ENCODE measurements at places on chromosomes 12 and 14. TPM values are rescaled to one million over a fixed set of nuclear protein-coding genes. Genes with fewer than 3 reads are reported as not detected.

Gene RBM23
- 94.9 TPM for total RNA-seq

Gene ESYT1
- 120 TPM for total RNA-seq

Gene SRRM4
- total RNA-seq = under 0.01 TPM

DNA sequence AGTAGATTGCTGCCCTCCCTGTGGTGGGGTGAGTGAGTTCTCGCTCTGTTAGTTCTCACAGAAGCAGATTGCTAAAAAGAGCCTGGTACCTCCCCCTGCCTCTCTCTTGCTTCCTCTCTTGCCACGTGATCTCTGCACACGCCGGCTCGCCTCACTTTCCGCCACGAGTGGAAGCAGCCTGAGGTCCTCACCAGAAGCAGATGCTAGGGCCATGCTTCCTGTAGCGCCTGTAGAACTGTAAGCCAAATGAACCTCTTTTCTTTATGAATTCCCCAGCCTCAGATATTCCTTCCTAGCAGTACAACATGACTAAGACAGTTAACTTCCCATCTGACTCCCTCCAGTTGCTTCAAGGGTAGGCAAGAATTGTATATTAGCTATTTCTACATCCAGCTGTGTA lies 76.2 kb downstream of the ETV6 start:
- DNase-seq = no peak

Gene OR4E1
- not detected for total RNA-seq

DNA sequence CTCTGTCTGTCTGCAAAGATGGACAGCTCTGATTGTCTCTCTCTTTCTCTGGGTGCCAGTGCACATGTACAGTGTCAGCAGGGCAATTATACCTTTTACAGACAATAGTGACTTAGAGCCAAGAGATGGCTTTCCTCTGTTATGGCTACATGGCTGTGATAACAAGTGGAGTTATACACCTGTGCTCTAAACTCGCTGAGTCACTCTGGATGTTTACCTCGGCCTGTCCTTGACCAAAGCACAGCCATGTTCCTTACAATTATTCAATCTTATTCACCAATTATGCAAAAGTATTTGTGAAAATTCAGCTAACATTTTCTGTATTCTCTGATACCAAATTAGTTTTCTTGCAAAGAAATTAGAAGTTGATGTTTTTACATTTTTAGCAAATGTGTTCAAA lies 475.5 kb upstream of the CCDC196 start:
- DNase-seq = no peak

Gene CLEC1A
- total RNA-seq = not detected

Data from PC-3 (cell line).